ENCODE measurements at places on chromosomes 6 and 20.
A peak's percentile ranks its signal among the peaks of the same experiment; 100 is the strongest.

GRCh38 chr6:25504661-25505060 is 147.4 kb upstream of the SCGN start:
- no peak for DNase-seq

- DNase-seq = peak; percentile 53
Observed at GRCh38 chr20:1437235-1437904, 29.3 kb downstream of the NSFL1C start.

GRCh38 chr20:15837563-15837962 is 735.7 kb downstream of the KIF16B start:
- no peak for DNase-seq

DNA sequence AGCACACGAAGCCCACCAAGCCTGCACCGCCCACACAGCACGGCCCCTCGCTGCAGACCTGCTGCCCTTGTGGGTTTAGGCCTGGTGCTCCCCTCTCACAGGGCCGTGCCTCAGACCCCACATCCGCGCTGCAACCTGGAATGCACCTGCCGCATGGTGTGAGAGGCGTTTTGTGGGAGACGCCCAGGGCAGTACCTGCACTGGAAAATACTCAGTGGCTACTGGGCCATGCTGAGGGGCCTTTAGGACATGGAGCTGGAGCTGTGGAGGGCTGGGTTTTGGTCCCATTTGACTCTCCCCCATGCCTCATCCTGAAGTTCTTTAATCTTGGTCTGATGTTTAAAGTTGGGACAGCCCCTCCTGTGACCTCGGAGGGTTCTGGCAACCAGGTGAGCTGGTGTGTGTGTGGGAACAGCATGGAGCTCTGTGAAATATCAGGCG is 116.3 kb downstream of the ERMARD start:
- DNase-seq = no peak

DNA sequence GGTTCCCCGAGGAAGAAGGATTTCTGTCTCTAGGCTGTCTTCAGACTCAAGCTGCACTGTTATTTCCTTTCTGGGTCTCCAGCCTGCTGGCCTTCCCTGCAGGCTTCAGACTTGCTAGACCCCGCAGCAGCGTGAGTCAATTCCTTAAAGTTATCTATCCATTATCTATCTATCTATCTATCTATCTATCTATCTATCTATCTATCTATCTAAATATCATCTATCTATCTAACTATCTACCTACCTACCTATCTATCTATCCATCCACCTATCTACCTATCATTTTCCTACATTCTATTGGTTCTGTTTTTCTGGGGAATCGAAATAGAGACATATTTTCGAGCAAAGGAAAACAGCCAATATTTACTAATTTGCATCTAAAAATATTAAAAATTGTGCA is 48.7 kb upstream of the BMP6 start:
- DNase-seq = no peak

- DNase-seq = no peak
Observed at GRCh38 chr6:134908906-134909516, 40.9 kb downstream of the ALDH8A1 start.

DNA sequence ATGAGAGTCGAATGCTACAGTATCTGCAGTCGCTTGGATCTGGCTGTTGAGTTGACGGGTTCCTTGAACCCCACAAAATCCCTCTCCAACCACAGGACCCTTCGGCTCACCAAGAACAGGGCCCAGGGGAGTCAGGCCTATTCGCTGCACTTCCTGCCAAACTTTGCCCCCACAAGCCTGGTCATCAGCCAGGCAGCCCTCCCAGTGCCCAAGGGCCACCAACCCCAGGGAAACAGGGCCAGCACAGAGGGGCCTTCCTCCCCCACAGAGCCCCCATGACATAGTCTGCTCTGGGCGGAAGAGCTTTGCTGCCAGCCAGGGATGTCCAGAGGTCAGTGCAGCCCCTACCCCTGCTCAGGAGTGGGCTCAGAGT is 34.5 kb upstream of the MRGBP start:
- DNase-seq = no peak

- no peak for DNase-seq
Observed at GRCh38 chr6:169887529-169888140, 136.2 kb downstream of the ERMARD start.

DNA sequence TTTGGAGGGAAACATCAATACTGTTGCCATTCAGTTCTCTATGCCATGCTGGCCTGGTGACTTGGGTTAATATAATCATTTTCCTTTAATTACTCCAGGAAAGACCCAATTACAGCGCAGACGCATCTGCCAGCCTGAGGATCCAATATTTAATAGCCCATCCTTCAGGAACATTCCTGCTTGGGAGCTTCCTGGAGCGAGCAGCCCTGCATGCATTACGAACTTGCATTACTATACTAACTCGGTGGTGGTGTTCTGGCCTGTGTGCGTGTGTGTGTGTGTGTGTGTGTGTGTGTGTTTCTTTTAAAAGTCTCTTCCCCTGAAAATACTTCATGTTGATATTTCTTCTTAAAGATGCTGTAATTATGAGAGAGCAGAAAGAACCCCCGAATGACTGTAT is 26.5 kb downstream of the PMEPA1 start:
- DNase-seq = no peak

DNA sequence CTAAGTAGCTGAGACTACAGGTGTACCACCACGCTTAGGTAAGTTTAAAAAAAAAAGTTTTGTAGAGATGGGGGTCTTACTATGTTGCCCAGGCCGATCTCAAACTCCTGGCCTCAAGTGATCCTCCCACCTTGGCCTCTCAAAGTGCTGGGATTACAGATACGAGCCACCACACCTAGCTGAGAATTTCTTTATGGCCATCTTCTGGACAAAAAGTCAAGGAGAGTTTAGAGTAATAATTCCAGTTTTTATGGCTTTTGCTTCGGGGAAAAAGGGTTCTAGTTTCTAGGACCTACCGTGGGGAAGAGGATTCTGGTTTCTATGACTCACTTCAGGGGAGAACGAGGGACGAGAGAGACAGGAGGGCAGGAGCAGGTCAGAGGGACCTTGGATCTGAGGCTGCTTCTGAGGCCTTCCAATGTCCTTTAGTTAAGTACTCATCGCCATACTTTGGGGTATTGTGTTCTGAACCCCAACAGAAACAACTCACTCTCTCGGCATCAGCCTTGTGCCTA is 69.3 kb upstream of the IER3 start:
- DNase-seq = no peak

Data from stimulated activated CD4-positive, alpha-beta T cell treated with anti-CD3 and anti-CD28 coated beads, Interleukin-1b, Interleukin-23, amount 100 ng/mL, for 1 hour (primary cell).